ENCODE measurements at places on chromosomes 2 and 18. TPM values are rescaled to one million over a fixed set of nuclear protein-coding genes. Genes with fewer than 3 reads are reported as not detected.

DNA sequence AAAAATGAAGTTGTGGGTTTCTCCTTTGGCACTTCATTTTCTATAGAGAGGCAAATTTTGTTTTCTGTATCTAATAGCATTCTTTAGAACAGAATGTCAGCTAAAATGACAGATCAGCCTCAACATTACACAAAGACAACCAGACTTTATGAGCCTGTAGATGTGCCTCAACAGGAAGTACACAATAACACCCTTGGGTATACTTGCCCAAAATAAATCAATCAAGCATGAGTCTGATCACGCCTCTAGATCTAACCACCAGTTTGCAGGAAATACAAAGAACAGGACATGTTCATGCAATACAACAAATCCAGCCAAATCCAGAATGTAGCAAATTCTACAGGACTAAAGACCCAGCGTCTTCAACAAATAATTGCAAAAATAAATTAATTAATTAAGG lies 11.2 kb upstream of the DAPL1 start:
- DNase-seq, result no peak

DNA sequence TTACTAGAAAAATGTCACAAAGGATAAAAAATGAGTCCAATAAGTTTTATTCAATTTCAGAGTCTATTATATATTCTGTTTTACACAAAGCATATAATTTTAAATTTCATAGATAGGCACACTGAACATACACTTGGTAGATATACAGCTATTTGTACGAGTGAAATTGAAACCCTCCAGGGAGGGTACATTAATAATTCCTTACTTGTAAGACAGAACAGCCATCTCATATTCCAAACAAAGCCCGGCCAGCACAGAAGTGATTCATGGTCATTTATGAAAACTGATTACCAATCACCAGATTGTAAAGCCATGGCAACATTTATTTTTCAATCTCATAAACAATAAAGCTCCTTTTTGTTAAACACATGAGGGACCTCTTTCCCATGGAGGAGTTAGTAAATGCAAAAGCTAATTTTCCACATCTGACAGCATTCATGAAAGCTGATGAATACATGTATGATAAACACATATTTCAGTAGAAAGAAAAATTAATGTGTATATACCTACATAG lies 190.6 kb downstream of the TDRD15 start:
- no peak for DNase-seq

DNA sequence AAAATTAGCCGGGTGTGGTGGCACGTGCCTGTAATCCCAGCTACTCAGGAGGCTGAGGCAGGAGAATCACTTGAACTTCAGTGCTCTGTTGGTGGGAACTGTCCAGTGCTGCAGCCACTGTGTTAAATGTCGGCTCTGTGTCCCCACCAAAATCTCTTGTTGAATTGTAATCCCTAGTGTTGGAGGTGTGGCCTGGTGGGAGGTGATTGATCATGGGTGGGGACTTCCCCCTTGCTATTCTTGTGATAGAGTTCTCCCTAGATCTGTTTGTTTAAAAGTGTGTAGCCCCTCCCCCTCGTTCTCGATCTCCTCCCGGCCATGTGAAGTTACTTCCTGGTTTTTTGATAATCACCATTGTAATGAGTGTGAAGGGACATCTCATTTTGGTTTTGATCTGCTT lies 9.8 kb upstream of the RPL31 start:
- no peak for DNase-seq

GRCh38 chr2:227824711-227825110 lies 11.1 kb downstream of the CCL20 start:
- no peak for DNase-seq

DNA sequence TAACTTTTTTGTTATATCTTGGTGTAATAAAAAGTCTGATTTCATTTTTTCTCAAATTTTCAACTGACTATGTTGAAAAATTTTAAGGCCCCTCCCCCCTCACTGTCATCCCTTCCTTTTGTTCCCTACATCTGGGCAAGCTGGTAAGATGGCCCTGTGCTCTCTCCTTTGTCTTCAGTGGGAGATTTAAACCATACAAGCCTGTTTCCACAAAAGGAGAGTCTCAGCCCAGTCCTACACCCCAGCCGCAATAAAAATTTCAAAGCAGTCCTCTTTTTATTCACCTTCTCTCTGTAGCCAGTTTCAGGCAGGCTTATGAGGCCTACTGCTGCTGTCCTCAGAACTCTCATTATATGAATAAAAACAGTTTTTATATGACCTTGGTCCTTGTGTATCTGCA lies 630.5 kb downstream of the CBLN2 start:
- DNase-seq, result no peak

GRCh38 chr2:231900972-231901371 lies 25.2 kb downstream of the NPPC start:
- DNase-seq, result no peak

- no peak for DNase-seq
These were observed 66.0 kb downstream of the CABYR start for GRCh38 chr18:24204904-24205303.

- DNase-seq, result no peak
These were observed 1191.4 kb upstream of the SLC39A10 start for GRCh38 chr2:194465641-194466040.

DNA sequence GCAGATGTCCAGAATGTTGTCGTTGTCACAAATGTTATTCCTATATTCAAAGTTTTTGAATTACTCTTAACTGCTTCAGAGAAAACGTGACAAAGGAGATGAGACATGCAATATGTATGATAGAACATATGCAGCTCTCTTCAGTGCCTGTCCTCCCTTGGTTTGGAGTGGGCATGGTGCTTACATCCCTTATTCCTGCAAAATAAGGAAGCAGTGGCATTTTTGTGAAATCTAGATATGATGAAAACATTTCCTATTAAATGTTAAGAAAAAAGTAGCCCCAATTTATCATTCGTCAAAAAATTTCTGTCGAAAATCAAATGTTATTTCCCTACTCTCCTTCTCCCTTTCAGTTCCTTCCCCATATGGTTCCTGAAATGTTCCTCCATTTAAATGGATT lies 457.5 kb upstream of the FANCL start:
- no peak for DNase-seq

DNA sequence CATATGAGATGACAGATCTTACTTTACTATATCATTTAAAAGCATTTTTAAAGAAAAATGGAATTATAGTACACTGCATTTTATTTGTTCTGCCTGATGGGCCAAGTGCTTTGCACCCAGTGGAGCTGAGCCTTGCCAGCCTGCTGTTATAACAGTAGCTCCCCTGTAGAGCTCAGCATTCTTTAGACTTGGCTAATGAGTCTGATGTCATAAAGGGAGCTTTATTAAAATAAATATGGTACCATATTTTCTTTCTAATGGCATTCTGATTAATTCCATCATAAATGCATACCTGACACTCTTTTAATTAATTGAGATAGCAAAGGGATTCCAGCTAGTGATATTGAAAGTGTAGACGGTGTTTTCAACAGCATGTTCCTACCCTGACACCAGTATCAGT lies 40.7 kb downstream of the PARD3B start:
- DNase-seq, result no peak

- no peak for DNase-seq
These were observed 40.4 kb upstream of the FAM124B start for GRCh38 chr2:224442071-224442967.

DNA sequence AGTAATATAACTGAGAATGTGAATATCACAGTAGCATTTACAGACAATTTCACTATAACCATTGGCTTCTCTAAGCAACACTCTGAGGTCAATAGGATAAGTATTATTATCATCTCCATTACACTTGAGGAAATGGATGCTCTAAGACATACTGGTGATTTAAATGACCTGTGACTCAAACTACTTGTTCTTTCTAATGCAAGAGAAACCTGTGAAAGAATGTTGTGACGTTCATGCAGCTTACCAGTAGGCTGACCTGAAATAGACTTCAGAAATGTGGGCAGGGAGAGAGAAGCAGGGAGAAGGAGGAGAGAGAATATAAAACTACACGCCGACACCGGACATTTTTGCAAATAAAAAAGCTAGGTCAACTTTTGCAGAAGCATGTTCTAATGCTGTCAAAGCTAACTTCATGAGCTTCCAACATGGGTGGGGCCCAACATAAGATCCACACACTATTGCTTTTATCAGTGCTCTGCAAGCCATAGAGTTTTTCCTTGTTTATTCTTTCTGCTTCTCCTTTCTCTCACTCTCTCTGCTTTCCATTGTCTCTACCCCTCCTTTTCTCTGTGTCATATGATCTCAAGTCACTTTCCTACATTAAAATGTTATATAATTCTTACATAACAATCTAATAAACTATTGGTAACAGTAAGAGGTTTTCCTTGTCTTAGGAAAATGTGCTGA lies 217.6 kb upstream of the FN1 start:
- DNase-seq, result no peak

- DNase-seq, result no peak
These were observed 27.8 kb downstream of the WDR7 start for GRCh38 chr18:56678836-56679565.

DNA sequence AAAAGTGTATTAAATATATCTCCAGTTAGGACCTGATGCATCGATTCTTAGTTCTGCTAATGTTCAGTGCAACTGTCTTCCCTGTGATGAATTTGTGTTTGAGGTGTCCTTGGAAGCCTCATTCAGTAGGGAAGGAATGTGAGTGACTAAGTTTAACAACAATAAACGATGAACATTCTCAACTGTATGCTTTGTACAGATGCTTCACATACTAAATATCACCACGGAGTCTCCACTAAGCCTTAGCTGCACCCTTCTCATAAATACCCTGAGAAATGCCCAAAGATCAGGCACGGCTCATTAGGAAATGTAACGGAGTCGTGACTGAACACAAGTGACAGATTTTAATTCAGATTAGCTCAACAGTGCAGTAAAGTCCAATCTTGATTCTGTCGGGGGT lies 24.4 kb upstream of the AGFG1 start:
- no peak for DNase-seq

DNA sequence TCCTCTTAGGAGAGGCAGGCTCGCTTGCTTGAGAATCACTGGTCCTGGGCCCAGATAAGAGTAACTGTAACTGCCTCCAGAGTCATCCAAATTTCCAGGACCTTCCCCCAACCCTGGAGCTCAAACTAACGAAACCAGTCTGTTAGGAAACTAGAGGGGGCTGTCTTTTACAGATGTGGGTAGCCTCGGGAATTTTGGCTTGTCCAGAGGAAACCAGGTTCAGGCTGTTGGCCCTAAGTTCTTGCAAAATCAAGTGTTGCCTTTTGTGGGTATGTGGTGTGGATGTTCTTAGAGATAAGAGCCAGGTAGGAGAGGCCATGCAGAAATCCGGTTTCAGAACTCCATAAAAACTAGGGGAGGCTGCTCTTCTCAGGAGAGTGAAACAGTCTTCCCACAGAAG lies 125.0 kb upstream of the DLX2 start:
- no peak for DNase-seq

DNA sequence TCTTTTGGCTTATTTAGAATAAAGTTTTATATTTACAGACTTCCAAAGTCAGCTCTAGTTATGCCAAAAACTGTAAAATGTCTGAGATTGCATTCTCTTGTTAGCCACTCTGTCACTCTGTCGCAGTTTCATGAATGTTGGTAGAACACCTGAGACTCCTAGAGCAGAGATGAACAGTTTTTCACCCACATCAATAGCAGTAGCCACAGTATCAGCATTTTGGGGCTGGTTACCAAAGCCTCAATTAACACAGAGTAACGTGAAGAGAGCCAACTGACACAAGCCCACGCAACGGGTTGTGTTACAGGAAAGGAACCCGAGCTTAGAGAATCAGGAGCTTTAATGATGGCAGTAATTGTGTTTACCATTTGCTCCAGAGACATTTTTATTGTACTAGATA lies 443.0 kb upstream of the SLC39A10 start:
- DNase-seq, result no peak

DNA sequence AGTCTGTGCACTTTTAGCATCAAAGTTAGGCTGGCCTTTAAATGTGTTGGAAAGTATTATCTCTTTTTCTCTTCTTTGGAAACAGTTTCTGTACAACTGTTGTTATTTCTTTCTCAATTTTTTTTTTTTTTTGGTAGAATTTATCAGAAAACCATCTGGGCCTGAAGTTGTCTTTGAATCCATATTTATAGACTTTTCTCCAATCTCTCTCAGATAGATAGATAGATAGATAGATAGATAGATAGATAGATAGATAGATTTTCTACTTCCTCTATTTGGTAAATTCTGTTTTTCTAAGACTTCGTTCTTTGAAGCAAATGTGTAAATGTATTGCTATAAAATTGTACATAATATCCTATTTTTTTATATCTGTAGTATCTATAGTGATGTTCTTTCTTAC lies 17.5 kb downstream of the DNAJC10 start:
- DNase-seq, result no peak

DNA sequence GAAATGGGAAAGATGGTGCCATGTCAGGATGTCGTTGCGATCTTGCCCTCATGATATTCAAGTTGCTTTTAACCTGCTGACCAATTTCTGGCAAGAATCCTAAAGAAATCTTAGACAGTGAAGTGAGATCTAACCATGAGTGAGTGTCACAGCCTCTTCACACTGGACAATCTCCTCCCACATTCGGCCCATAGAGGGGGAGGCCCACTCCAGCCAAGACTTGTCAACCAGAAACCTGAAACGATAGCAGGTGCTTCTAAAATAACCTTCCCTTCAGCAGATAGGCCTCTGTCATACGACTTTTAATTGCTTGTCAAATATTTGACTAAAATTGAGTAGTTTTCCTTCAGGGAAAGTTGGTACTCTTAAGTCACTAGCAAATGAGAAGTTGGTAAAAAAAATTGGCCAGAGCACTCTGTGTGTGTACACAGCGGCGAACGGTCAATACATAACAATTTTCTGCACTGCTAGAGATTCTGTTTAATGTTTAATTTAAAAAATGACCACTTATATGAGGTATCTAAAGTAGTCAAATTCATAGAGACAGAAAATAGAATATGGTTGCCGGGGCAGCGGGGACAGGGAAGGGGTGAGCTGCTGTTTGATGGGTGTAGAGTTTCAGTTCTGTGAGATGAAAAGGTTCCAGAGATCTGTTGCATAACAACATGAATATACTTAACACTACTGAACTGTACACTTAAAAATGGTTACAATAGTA lies 110.2 kb downstream of the VAPA start:
- no peak for DNase-seq

DNA sequence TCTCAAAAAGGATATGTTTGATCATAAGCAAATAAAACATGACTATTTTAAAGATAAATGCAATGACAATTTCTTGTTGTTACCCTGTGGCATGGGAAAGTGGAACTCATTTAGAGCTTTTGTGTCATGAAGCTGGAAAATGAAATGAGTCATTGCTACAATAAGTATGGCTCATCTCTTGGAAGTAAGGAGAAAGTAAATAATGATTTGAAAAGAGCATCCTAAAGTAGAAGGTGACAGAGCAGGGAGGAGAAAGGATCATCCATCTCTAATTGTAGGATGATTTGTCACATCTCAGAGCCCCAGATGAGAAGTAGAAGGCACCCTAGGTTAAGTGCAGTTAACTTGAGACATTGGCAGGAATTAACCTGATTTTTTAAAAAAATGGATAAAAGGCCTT lies 200.5 kb downstream of the CPS1 start:
- DNase-seq, result no peak

DNA sequence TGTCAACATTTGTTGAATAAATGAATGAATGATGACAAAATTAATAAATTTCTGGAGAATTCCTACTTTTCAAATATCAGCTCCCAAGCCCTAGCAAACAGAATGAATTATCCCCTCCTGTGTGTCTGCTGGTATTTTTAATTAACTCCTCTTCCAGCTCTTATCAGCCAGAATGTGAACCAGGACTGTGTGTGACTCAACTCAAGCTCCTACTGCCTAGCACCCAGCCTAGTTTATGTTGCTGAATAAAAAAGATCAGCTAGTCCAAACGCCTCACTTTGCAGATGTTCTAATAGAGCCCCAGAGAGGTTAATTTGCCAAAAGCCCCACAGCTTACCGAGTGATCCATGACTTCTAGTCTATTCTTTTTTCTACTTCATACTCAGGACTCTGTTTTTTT lies 50.3 kb downstream of the RABL2A start:
- no peak for DNase-seq

The GMPPA gene
- total RNA-seq, result 29.1 TPM

The EML6 gene
- 2.4 TPM for total RNA-seq
